ENCODE measurements at places on chromosomes 16 and 17. TPM values are rescaled to one million over a fixed set of nuclear protein-coding genes. Genes with fewer than 3 reads are reported as not detected.

Gene ZFP90
- 32.2 TPM for total RNA-seq

Gene TEFM
- 16.8 TPM for total RNA-seq

Gene SLC5A10
- total RNA-seq, result not detected

Gene ITGB4
- under 0.01 TPM for total RNA-seq

Gene TPPP3
- 0.62 TPM for total RNA-seq

Gene KCNH4
- total RNA-seq, result not detected

Gene KRT31
- total RNA-seq, result not detected

Gene KRTAP9-4
- total RNA-seq, result not detected

Gene COG1
- total RNA-seq, result 20.5 TPM

Gene SHISA6
- total RNA-seq, result not detected

Gene HNF1B
- total RNA-seq, result not detected
